Frontal cortex (tissue), 4 donors: ENCODE measurements at places on chromosomes 12 and 14.

DNA sequence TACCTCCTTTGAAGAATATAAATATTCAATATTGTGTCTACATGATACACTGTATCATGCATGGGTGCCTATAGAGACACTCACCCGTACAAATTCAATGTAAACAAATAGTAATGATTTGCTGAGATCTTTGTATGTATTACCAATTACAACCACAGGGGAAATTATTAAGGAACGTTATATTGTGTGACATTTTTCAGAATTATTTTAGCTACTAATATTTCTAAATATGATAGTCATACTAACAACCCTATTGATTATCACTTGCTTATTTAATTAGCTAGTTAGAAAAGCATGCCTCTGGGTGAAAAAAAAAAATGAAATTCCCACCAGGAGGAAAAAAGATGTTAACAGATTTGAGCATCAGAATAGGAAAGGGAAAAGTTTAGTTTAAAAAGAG, 2.1 kb downstream of the SOX5 start:
- no peak for DNase-seq

- no peak for DNase-seq
Observed at GRCh38 chr14:36495666-36496065, 24.4 kb downstream of the NKX2-1 start.

- DNase-seq = no peak
Observed at GRCh38 chr14:20934148-20934762, 21.0 kb upstream of the RNASE2 start.

GRCh38 chr12:108789546-108789945, 58.2 kb upstream of the CORO1C start:
- DNase-seq = no peak

DNA sequence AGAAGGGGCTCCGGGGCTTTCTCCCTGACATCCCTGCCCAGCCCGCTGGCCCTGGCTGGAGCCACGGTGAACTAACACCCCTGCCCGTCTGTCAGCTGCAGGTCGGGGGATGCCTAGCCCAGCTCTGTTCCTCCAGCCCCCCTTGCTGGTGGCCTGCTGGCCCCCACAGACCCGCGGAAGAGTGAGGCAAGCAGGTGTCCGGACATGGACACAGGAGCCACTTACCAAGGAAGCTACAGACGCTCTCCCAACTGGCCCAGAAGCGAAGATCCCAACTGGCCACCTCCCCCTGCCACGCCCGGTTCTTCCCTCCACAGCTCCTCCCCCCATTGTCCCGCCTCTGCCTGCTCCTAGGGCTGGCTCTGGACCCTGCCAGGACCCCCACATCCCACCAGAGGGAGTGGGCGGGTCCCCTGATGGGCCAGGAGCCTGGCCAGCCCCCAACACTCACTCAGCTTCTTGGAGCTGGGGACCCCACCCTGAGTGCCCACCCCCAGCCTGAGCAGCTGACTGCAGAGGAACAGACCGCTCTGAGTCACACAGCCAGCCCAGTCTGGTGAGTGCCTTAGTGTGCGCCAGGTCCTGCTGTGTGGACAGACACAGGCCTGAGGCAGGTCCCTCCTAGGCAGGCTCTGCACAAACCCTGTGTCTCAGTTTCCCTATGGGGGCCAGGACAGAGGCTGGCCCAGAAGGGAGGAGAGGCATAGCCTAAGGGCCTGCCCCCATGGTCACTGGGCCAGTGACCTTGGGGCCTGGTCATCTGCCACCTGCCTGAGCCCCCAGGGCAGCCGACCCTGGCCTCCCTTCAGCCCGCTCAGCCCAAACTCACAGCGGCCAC, 7.7 kb downstream of the AHNAK2 start:
- no peak for DNase-seq

DNA sequence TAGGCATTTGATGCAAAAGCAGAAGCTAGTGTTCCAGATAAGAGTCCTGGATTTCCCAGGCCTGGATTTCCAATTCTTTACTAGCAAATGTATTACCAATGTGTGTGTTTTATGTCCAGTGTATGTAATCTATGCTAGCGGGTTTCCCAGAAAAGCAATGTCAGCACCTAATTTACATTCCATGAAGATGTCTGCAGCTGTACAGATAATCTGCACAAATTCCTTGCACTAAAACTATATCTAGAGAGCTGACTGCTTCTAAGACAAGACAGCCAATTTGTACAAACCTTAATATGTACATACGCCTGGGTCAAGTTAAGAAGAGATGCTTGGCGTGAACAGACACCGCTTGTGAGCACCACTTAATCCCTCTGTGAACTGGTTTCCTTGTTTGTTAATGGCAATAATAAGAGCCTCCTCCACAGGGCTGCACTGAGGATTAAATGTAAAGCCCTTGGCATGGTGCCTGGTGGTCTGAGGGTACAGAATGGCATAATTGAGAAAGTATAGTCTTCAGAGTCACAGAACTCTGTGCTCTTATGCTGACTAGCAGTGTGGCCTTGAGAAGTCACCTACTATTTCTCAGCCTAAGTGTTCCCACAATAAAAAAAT, 185.6 kb downstream of the EPS8 start:
- DNase-seq = no peak

- DNase-seq = no peak
Observed at GRCh38 chr12:57579011-57579410, 12.0 kb upstream of the PIP4K2C start.
